ENCODE measurements at places on chromosomes 13 and 19. TPM values are rescaled to one million over a fixed set of nuclear protein-coding genes. Genes with fewer than 3 reads are reported as not detected.

The KLF1 gene
- total RNA-seq, result 2.1 TPM

The LILRB3 gene
- total RNA-seq, result 4.2 TPM

The PRODH2 gene
- total RNA-seq, result not detected

The ZNF558 gene
- total RNA-seq, result 20.4 TPM

The MADCAM1 gene
- total RNA-seq, result 2.6 TPM

The PLK5 gene
- total RNA-seq, result not detected

The TNFSF13B gene
- total RNA-seq, result 1.6 TPM

The ZNF541 gene
- not detected for total RNA-seq

The PROZ gene
- not detected for total RNA-seq

The HNRNPUL1 gene
- 68.4 TPM for total RNA-seq

The SMIM7 gene
- 48.0 TPM for total RNA-seq

The RASAL3 gene
- total RNA-seq, result 0.52 TPM

The CEACAM1 gene
- 0.52 TPM for total RNA-seq

The MAP4K1 gene
- total RNA-seq, result under 0.01 TPM

The LRRC4B gene
- total RNA-seq, result 5.2 TPM

The UFM1 gene
- 43.3 TPM for total RNA-seq

The C5AR2 gene
- total RNA-seq, result 0.52 TPM

Data from skeletal muscle tissue (tissue), 5 donors.